MG63 (cell line): ENCODE measurements at places on chromosomes 12 and 14.

GRCh38 chr14:103072595-103073366 is 11.2 kb upstream of the LBHD2 start:
- no peak for DNase-seq

GRCh38 chr14:94617988-94618822 is 6.0 kb downstream of the SERPINA3 start:
- no peak for DNase-seq

DNA sequence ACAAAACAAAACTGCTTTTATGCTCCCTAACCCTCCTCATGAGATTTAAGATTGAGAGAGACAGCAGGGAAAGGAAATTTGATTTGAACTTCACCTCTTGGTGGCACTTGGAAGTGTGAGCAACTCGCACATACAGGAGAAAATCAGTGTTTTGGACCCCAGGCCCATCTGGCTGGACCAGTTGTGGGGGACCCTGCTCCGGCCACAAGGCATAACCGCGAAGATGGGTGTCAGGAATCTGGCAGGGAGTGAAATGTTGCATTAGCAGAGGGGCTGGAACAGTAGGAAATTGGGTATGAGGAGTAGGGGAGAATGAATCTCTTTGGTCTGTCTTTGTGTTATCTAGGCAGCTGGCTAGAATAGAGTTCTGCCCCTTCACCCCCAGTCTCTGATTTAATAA is 1.2 kb downstream of the CIROP start:
- no peak for DNase-seq

DNA sequence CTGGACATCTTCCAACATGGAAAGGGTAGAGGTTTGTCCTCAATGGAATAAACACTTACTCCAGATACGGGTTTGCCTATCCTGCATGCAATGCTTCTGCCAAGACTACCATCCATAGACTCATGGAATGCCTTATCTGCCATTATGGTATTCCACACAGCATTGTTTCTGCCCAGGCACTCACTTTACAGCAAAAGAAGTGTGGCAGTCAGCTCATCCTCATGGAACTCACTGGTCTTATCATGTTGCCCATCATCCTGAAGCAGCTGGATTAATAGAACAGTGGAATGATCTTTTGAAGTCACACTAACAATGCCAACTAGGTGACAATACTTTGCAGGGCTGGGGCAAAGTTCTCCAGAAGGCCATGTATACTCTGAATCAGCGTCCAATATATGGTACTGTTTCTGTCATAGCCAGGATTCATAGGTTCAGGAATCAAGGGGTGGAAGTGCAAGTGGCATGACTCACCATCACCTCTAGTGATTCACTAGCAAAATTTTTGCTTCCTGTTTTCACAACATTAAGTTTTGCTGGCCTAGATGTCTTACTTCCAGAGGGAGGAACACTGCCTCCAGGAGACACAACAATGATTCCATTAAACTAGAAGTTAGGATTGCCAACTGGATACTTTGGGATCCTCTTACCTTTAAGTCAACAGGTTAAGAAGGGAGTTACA is 140.4 kb downstream of the SLC35F4 start:
- peak; percentile 7 for DNase-seq
